A549 (cell line): ENCODE measurements at places on chromosomes 7 and 10.

DNA sequence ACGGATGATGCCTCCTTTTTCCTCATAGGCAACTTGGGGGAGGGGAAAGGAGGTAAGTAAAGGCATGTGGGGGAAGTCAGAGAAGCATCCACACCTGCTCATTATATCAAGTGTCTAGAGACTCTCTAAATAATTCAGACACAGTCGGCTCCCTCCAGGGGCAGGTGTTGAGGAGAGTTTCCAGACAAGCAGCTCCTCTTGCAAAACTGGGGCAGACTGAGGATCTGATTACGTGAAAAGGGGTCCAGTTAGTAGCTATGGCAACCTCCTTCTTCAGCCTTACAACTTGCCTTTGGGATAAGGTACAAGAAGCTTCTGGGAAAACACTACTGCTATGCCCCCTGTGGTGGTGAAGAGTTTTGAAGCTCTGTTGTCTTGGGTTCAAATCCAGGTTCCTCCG lies 39.0 kb upstream of the SORBS1 start:
- no peak for DNase-seq

DNA sequence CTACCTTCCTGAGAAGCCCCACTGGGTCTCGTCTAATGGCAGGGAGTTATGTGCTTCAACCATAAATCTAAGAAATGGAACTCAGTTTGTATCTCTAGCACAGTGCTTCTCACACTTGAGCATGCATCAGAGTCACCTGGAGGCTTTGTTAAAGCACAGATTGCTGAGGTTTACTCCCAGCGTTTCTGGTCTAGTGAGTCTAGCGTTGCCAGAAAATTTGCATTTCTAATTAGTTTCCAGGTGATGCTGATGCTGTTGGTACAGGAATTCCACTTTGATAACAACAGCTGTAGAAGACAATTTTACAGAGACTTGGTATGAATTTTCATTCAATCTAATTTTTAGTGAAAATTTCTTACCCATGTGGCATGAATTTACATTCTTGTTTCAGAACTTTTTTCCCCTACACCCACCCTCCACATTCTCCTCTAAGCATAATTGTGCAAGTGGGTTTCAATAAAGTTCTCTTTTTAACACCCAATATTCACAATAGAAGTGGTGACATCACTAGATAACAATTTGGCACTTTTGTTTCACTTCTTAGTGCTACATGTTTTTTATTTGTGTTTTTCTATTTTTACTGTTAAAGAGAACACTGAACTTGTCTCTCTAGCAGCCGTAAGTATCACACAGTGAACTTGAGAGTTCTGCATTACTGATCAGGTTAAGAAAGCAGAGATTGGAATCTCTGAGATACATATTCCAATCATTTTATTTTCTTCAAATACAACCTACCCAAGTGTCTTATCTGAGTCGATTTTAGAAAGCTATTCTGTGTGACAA lies 48.4 kb upstream of the BET1 start:
- DNase-seq, result no peak

DNA sequence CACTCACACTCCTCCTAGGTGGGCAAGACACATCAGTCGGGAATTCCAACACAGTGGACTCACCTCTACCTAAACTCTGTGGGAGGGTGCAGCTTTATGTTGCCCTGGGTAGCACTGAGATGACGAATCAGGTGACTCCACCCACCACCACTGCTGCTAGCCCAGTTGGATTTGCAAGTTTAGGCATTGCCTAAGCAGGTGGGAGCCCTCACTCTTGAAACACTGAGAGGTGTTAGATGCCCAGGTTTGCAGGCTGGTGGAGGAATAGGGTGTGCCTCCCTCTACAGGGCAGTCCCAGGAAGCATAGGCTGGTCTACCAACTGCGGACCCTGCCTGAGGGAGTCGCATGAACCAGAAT lies 708.9 kb downstream of the POM121L12 start:
- no peak for DNase-seq

DNA sequence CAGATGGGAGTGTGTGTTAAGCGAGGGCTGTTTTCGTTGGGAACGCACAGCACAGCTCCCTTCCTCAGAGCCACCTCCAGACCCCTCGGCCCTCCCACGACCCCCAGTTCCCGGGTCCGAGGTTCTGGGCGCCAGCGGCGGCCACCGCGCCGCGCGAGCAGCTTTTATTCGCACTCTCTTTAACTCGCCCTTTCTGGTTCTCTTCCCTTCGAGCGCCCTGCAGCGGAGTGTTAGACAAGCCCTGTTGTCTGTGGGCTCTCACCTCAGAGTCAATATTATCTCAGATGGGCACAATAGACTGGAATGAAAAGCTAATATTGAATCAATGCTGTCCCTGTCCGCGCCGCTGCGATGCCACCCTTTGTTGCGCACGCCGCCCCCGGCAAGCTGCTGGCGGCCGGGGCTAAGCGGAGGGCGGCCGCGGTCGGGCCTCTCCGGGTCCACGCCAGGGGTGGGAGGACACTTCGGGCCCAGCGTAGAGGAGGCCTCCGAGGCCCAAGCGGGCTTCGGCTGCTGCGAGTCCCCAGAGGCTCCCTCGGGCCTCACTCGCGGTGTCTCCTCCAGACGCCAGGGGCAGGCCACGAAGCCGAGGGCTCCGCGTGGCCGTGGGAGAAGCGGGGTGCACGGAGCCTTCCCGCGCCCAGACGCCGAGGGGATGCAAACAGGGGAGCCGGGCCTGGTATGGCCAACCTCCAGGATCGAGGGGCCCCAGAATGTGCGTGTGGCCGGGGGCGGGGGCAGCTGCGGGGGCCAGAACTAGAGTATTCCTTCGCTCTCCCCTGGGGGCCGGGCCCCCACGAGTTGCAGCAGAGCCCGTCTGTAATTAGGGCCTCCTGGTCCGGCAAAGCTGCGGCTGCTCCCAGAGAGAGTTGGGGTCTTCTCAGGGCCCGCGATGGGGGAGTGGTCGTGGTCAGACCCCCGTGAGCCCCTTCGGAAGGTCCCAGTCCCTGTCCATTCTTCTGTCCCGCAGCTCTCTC lies 7.9 kb upstream of the EMX2 start:
- DNase-seq, result no peak

- DNase-seq, result no peak
These were observed 9.4 kb downstream of the MPP7 start for GRCh38 chr10:28293236-28294168.

GRCh38 chr10:50286996-50287803 lies 35.9 kb upstream of the ASAH2 start:
- DNase-seq, result no peak

- peak; percentile 88 for DNase-seq
These were observed 68.3 kb downstream of the NAMPT start for GRCh38 chr7:106216517-106216922.

GRCh38 chr10:75547391-75548298 lies 116.2 kb downstream of the LRMDA start:
- DNase-seq, result no peak

- DNase-seq, result no peak
These were observed 311.9 kb downstream of the MDFIC start for GRCh38 chr7:115233809-115234208.

DNA sequence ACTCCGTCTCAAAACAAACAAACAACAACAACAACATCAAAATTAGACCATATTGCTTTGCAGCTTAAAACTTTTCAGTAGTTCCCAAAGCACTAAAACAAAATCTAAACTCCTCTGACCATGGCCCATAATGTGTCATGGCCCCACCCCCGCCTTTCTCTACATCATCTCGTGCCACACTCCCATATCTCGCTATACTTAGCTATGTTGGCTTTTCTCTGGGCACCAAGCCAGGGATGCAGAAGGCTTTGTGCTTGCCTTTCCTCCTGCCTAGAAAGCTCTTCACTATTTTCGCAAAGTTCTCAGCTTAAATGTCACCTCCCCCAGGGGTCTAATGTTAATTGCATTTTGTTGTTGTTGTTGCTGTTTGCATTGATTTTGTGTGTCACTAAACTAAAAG lies 15.1 kb upstream of the SLC16A12 start:
- DNase-seq, result no peak

DNA sequence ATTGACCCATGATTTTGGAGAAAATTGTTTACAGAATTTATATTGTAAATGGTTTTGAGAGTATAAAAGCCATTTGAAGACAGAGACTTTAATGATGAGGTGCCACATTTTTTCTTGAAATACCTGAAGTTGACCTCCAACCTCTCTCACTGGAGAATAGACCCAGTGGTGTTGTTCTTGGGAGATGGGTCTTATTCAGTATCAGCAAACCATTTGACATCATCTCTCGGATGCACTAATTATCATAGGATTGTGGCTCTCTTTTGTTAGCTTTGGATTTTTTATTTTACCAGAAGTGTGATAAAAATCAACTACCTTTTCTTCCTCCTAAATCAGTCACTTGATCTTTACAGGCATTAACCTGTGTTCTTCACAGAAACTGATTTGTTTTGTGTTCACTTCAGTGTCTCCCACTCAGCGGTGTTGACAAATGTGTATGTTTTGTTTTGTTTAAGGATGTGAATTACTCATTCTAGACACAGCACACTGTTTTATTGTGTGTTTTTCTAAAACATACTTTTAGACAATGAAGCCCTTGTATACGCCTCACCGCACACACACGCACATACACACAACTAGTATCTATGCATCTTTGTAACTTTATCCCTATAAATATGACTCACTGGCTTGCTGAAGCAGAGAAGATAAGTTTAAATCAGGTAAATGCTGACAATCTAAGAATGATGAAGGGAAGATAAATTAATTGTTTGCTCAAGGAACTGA lies 455.6 kb downstream of the INHBA start:
- no peak for DNase-seq

GRCh38 chr10:20885678-20886077 lies 11.4 kb downstream of the NEBL start:
- peak; percentile 7 for DNase-seq

DNA sequence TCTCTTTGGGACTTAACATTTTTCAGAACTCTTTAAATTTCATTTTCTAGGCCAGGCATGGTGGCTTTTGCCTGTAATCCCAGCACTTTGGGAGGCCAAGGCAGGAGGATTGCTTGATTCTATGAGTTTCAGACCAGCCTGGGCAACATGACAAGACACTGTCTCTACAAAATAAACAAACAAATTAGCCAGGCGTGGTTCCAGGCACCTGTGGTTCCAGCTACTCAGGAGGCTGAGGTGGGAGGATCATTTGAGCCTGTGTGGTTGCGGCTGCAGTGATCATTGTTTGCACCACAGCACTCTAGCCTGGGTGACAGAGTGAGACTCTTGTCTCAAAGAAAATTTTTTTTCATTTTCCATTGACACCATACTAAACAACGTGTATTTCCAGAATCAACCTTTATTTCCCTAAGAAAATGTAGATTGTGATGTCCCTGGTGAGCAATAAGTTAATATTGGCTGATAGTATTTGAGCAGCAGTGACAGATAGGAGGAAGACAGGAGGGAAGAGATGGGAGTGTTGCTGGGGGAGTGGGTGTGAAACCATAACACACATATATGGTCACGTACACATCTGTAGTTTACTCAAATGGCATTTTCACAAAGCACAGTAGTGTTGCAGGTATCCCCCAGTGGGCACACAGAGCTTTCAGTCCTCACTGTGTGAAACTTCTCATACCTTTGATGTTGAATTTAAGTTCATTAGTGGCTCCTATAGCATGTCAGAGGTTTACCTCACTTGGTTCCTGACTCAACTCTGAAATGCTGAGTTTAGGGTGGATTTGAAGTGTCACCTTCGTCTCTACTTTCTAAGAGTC lies 205.6 kb downstream of the AUTS2 start:
- no peak for DNase-seq
